GM12864 (cell line): ENCODE measurements at places on chromosomes 2 and 18.

GRCh38 chr2:47386551-47386950 is 16.4 kb upstream of the MSH2 start:
- DNase-seq = no peak

DNA sequence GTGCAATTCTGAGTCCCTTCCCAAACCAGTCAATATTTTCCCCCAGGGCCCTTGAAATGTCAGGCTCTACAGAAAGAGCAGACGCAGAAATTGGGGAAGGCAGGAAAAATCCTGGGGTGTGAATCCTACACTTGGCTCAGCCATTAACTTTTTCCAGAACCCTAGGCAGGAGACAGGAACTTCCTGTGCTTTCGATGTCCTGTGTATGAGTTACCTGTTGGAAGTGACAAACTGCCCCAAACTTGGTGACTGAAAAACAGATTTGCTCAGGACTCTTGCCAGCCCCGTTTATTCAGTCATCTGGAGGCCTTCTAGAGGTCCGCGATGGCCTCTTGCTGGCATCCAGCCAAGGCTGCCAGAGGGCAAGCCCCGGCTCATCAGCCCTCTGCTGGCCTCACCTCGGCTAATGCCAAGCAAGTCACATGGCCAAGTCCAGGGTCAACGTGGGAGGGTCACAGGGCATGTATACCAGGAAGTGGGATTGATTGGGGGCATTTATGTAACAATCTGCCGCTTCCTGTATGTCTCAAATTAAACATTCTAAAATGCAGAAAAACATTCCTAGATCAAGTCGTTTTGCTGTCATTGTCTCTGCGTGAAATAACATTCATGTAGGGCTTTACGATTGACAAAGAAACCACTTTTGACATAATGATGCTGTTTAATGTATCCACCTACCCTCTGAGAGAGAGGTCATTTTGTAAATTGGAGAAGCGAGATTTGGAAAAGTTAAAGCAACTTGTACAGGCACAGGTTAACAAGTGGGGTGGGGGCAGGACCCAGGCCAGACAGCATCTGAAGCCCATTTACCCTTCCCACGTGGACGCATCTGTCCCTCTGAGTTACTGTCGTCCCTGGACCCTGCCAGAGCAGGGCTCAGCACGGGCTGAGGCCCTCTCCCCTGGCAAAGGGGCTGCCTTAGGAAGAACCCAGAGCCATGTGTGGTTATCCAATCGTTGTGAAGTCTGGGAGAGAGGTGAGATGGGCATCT is 179.4 kb downstream of the INHBB start:
- DNase-seq = no peak

DNA sequence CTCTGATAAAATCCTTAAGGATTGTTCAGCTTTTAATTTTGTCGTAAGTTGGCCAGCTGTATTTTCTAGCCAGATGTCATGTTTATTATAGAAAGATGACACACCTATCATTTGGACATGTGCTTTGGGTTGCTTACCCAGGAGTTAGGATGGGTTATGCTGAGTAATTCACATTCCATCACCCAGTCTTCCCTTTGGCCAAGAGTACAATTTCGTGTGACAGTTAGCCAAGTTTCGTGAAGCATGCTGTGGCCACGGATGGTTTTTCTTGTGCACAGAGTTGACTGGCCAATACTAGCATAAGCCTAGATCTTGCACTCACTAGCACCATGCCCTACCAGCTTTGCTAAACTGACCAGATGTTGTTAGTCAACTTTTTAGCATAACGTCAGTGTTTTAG is 5.8 kb downstream of the MAPRE3 start:
- no peak for DNase-seq

DNA sequence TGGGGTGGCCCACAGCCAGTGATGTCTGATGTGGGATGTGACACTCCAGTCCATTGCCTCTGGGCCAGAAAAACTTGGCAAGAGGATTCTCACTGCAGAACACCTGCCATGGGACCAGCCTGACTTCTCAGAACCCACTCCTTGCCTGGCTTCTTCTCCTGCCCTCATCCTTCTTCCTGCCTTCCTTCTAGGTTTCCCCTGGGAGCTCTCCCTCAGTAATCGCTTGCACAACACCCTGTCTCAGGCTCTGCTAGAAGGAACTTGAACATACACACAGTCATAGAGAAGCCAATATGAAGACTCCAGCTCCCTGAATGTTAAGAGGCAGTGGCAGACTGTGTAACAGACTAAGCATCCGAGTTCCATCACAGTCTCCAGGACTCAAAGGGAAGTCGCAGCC is 4.3 kb upstream of the COL6A3 start:
- no peak for DNase-seq

DNA sequence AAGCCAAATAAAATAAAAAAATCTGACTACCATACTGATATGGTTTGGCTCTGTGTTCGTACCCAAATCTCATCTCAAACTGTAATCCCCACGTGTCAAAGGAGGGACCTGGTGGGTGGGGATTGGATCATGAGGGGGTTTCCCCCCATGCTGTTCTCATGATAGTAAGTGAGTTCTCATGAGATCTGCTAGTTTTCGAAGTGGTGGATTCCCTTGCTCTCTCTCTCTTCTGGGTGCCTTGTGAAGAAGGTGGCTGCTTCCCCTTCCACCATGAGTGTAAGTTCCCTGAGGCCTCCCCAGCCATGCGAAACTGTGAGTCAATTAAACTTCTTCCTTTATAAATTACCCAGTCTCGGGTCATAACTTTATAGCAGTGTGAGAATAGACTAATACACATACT is 123.8 kb upstream of the WDSUB1 start:
- no peak for DNase-seq

DNA sequence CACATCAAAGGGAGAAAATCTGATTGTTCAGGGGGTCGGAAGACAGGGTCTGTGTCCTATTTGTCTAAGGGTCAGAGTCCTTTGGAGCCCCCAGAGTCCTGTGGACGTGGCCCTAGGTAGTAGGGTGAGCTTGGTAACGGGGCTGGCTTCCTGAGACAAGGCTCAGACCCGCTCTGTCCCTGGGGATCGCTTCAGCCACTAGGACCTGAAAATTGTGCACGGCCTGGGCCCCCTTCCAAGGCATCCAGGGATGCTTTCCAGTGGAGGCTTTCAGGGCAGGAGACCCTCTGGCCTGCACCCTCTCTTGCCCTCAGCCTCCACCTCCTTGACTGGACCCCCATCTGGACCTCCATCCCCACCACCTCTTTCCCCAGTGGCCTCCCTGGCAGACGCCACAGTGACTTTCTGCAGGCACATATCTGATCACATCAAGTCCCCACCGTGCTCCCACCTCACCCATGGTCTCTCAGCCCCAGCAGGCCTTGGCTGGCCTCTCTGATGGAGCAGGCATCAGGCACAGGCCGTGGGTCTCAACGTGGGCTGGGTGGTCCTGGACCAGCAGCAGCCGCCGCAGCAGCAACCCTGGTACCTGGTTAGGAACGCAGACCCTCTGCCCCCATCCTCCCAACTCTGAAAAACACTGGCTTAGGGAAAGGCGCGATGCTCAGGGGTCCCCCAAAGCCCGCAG is 3.8 kb downstream of the PROC start:
- no peak for DNase-seq

GRCh38 chr18:11279461-11279860 is 130.1 kb upstream of the PIEZO2 start:
- no peak for DNase-seq

GRCh38 chr2:54708584-54709335 is 14.7 kb upstream of the EML6 start:
- no peak for DNase-seq

DNA sequence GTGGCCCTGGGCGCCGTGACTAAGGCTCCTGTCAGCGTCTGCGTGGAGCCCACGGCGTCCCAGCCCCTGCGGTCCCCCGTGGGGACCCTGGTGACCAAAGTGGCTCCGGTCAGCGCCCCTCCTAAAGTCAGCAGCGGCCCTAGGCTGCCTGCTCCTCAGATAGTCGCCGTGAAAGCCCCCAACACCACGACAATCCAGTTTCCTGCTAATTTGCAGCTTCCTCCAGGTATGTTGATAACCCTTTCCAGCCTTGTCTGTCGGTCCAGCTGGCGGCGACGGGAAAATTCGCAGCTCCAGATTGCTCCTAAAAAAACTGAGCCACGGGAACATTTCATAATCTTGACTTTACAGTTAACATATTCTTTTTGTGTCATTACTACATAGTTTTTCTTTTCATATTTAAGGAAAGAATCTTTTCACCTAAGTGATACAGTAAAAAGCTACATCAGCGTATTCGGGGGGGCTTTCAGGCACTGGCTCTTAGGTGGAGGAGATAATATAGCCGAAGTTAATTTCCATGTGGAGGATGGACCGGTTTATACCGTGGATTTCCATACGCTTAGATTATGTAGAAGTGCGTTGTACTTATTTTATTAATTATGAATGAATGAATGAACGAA is 916 bp downstream of the TAF4B start:
- no peak for DNase-seq

- DNase-seq = no peak
These were observed 33.1 kb downstream of the KIF1A start for GRCh38 chr2:240786871-240787311.

- peak; percentile 49 for DNase-seq
These were observed 18.3 kb downstream of the ARHGEF33 start for GRCh38 chr2:38907743-38908562.

DNA sequence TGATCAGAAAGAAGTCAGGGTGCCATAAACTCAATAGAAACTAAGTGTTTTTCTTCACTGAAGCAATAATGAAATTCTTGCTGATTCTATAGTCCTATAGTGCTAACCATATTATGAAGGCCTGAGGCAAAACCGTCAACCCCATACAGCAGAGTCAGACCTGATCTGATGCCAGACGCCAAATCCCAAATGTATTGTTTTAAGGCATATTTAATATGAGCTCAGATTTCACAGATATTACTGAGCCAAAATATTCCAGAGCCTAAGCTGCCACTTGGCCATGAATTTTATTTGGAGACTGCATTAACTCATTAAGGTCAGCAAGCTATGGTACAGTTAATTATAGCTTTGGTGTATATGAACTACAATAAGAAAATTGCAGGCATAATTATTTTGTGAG is 53.4 kb downstream of the SCN1A start:
- no peak for DNase-seq

DNA sequence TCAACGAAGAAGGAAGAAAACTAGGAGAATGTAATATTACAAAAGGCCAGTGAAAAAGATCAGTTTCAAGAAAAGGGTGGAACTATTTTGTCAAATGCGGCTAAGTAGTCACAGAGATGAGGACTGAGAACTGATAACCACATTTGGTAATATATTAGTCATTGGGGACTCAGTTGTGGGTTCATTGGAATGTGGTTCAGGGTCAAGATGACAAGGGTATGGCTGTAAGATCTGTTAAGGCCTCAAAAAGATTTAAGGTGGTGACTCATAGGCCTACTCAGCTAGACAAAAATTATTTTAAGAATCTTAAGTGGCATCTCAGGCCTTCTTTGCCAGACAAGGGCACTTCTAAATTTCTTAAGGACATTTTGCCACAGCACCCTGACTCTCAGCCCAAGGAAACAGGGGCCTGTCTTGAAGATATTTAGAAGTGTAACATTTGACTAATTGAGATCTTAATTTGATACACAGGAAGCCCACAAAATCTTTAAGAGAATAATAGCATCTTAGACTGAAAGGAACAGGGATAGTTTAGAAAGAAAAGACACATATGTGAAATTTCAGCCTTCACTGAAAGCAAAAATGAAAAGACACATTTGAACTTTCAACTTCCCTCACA is 81.3 kb downstream of the STRADB start:
- DNase-seq = peak; percentile 59

GRCh38 chr18:25350489-25351251 is 1.3 kb downstream of the ZNF521 start:
- peak; percentile 12 for DNase-seq

DNA sequence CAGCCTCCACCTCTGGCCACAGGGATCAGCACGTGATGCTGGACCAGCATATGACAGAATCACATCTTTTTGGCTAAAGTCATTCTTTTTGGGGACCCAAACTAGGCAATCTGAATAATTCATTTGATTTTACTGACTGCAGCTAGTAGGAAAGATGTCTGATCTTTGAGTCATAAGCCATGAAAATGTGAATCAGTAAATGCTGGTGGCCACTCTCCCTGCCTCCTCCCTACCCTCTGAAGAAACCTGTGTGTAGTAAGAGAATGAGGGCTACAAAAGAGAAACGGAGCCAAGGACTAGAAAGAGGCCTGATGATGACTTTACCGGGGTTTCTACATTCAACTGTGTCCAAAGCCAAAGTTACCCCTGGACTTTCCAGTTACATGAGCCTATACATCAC is 10.1 kb upstream of the LRPPRC start:
- no peak for DNase-seq

DNA sequence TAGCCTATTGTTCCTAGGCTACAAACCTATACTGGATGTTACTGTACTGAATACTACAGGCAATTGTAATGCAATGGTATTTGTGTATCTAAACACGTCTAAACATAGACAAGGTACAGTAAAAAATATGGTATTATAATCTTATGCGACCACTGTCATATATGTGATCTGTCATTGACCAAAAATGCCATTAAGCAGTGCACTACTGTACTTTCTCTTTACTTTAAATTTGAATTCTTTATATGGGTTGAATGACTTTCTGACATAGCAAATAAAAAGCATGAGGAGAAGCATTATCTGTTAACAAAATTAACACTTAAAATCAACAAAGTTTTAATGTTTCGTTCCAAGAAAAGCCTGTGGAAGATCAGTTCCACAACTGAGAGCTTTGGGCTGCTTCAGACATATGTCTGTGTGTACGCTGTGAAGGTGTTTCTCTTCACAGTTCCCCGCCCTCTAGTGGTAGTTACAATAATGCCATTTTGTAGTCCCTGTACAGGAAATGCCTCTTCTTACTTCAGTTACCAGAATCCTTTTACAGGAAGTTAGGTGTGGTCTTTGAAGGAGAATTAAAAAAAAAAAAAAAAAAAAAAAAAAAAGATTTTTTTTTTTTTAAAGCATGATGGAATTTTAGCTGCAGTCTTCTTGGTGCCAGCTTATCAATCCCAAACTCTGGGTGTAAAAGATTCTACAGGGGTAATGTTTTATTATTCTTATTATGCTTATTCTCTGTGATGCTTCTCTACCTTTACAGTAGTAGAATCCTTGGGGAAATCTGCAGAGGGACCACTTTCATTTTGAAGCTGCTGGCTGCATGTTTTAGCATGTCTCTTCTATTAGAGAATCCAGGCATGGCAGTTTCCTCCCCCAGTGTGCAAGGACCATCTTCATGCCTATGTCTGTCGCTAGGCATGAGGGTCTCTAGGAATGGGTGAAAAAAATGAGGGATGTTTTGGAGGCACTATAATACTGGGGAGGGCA is 54.5 kb downstream of the SCN2A start:
- peak; percentile 69 for DNase-seq

DNA sequence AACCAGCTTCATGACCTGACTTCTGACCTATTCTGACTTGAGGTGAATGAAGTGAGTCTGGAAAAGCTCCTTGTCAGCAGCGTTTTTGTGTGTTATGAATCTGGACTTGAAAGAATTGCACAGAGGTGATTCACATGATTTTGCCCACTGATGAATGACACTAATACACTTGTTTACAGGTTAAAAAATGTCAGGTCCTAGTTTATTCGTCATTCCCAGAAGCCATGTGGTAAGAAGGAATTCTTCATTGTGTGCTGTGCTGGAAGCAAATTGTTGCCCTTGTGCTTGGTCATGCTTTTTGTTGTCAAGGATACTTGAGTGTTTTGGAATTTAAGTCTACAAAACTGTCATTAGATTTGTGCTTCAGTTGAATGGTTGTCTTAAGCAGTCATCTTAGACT is 15.5 kb downstream of the SEC11C start:
- DNase-seq = no peak

GRCh38 chr2:5713101-5713500 is 20.9 kb downstream of the SOX11 start:
- no peak for DNase-seq
